ENCODE measurements at places on chromosomes 12 and 14. TPM values are rescaled to one million over a fixed set of nuclear protein-coding genes. Genes with fewer than 3 reads are reported as not detected.

Gene CLEC4D
- polyA plus RNA-seq = 2.9 TPM

Gene CD163
- polyA plus RNA-seq = 211 TPM

Gene TMEM132C
- polyA plus RNA-seq = 3.1 TPM

Gene ZFHX2
- 0.74 TPM for polyA plus RNA-seq

Gene A2ML1
- polyA plus RNA-seq = not detected

Gene KRT77
- polyA plus RNA-seq = 0.08 TPM

Gene RAD9B
- 0.56 TPM for polyA plus RNA-seq

Gene TMCC3
- 3.8 TPM for polyA plus RNA-seq

Gene TCL1B
- polyA plus RNA-seq = not detected

Gene SLC38A4
- polyA plus RNA-seq = 0.30 TPM

Gene OAS3
- 7.1 TPM for polyA plus RNA-seq

Gene PELI2
- 3.3 TPM for polyA plus RNA-seq

Gene CEBPE
- polyA plus RNA-seq = 0.15 TPM

Gene CRADD
- 10.9 TPM for polyA plus RNA-seq

Gene TCTN1
- polyA plus RNA-seq = 9.5 TPM

Gene ZFYVE21
- polyA plus RNA-seq = 30.2 TPM

Gene ACOT6
- polyA plus RNA-seq = 0.19 TPM

Gene RNF31
- polyA plus RNA-seq = 39.3 TPM

Gene IGF1
- polyA plus RNA-seq = 139 TPM

Gene COL2A1
- polyA plus RNA-seq = 1.1 TPM

Gene GDF3
- polyA plus RNA-seq = not detected

Gene IFNG
- polyA plus RNA-seq = not detected

Gene DBX2
- not detected for polyA plus RNA-seq

Gene POTEG
- not detected for polyA plus RNA-seq

Gene TSPAN11
- 0.10 TPM for polyA plus RNA-seq

Gene CLMN
- 25.0 TPM for polyA plus RNA-seq

Gene NANOG
- polyA plus RNA-seq = not detected

Gene BDKRB1
- polyA plus RNA-seq = 1.2 TPM

Gene RNFT2
- polyA plus RNA-seq = 0.30 TPM

Gene WSCD2
- polyA plus RNA-seq = 0.22 TPM

Gene FSCB
- not detected for polyA plus RNA-seq

Gene TAC3
- not detected for polyA plus RNA-seq

Gene PTCSC3
- not detected for polyA plus RNA-seq

Gene GPD1
- polyA plus RNA-seq = 119 TPM

Gene PAPLN
- 3.9 TPM for polyA plus RNA-seq

Gene SLC2A3
- 79.4 TPM for polyA plus RNA-seq

Gene GPATCH2L
- polyA plus RNA-seq = 6.0 TPM

Gene PYGL
- 17.7 TPM for polyA plus RNA-seq

Gene DTX1
- 21.9 TPM for polyA plus RNA-seq

Gene METTL17
- 46.9 TPM for polyA plus RNA-seq

Gene PA2G4
- polyA plus RNA-seq = 75.9 TPM

Gene KRR1
- polyA plus RNA-seq = 8.7 TPM

Gene FOXN4
- polyA plus RNA-seq = 0.04 TPM

Gene CCDC196
- polyA plus RNA-seq = not detected

Gene OLR1
- 2.4 TPM for polyA plus RNA-seq

Gene ZNF664
- 105 TPM for polyA plus RNA-seq

Gene CDC42BPB
- polyA plus RNA-seq = 53.5 TPM

Gene ACACB
- 61.3 TPM for polyA plus RNA-seq

Gene RNASE2
- 2.2 TPM for polyA plus RNA-seq

Gene EML1
- polyA plus RNA-seq = 5.2 TPM

Gene P2RX2
- polyA plus RNA-seq = 1.5 TPM

Gene DNAL1
- 2.5 TPM for polyA plus RNA-seq

Gene AGAP2
- 0.77 TPM for polyA plus RNA-seq

Gene ADGRD1
- 3.3 TPM for polyA plus RNA-seq

Gene ALDH2
- 203 TPM for polyA plus RNA-seq

Gene ZNF891
- 0.67 TPM for polyA plus RNA-seq

Gene PIANP
- polyA plus RNA-seq = 0.09 TPM
